Camera-type eye (tissue), 1 donor: ENCODE measurements at places on chromosomes 6 and 20. TPM values are rescaled to one million over a fixed set of nuclear protein-coding genes. Genes with fewer than 3 reads are reported as not detected.

OOEP gene
- total RNA-seq, result not detected

PET117 gene
- total RNA-seq, result 21.2 TPM

SEL1L2 gene
- total RNA-seq, result 0.60 TPM

MAP7 gene
- total RNA-seq, result 40.2 TPM

OR12D3 gene
- total RNA-seq, result not detected

TSPO2 gene
- not detected for total RNA-seq

ZFP57 gene
- total RNA-seq, result not detected

ACSS1 gene
- 30.0 TPM for total RNA-seq

WFDC10B gene
- total RNA-seq, result not detected
